Thymus (tissue), 14 donors: ENCODE measurements at places on chromosomes 4 and X. TPM values are rescaled to one million over a fixed set of nuclear protein-coding genes. Genes with fewer than 3 reads are reported as not detected.

HTR2C gene
- under 0.01 TPM for polyA plus RNA-seq

SPANXN4 gene
- polyA plus RNA-seq, result not detected

CYSLTR1 gene
- polyA plus RNA-seq, result 4.7 TPM

CT45A6 gene
- not detected for polyA plus RNA-seq

SOX3 gene
- 0.02 TPM for polyA plus RNA-seq
